RKO (cell line): ENCODE measurements at places on chromosomes 4 and X.

- no peak for DNase-seq
Measured at GRCh38 chr4:13207226-13207625, 276.9 kb downstream of the RAB28 start.

GRCh38 chr4:56910172-56910967, 2.7 kb downstream of the REST start:
- DNase-seq, result no peak

- no peak for DNase-seq
Measured at GRCh38 chr4:68905939-68906779, 45.4 kb downstream of the UGT2A3 start.

DNA sequence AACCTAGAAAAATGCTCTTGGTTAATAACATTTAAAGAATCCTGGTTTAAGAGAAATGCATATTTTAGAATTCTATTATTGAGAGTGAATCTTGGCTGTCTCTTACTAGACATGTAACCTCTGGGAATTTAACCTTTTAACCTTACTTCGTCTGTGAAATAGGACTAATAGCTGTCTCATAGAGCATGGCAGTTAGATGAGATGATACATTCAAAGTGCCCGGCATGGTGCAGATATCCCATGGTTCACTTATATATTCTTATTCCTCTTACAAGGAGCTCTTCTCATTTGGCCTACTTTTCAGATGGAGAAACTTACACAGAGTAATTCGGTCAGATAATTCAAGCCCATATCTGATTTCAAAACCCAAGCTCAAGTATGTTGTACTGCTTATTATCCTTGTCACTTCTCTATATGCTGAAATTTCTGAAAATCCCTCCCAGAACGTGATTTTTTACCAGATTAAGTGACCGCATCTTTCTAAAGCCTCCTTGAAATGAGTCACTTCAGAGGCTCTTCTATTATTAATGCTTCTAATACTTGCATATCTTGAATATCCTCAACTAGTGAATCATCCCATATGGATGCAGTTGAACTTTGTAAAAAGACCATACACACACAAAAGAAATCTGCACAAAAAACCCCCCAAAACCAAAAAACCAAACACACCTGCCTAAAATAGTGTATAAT, 4.9 kb downstream of the CDKN2AIP start:
- DNase-seq, result no peak

GRCh38 chrX:44946771-44947170, 73.8 kb downstream of the KDM6A start:
- DNase-seq, result peak; percentile 20

DNA sequence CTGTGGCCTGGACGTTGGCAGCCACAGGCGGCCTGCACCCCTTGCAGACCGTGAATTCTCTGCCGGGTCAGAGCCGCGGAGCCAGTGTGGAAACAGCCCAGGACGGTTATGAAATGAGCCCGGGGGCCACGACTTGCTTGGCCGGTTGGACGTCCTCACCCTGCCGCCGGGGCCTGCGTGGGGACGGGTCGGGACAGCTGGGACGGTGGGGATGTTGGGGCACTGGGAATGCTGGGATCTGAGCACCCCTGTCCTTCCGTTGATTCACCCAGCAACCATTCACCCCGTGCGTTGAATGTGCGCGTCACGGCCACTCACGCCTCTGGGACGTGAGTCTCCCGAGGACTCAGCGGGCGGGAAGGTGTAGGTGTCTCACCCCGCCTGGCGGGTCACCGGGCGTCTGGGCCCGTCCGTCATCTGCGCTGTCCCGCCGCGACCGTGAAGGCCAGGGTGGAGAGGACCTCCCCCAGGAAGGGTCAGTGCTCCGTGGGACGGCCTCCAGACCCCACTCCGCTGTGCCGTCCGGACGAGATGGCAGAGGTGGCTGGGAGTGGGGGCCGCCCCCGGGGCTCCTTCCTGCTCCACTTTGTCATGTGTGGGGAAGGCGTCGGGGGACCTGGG, 4.5 kb upstream of the PLCXD1 start:
- peak; percentile 91 for DNase-seq

DNA sequence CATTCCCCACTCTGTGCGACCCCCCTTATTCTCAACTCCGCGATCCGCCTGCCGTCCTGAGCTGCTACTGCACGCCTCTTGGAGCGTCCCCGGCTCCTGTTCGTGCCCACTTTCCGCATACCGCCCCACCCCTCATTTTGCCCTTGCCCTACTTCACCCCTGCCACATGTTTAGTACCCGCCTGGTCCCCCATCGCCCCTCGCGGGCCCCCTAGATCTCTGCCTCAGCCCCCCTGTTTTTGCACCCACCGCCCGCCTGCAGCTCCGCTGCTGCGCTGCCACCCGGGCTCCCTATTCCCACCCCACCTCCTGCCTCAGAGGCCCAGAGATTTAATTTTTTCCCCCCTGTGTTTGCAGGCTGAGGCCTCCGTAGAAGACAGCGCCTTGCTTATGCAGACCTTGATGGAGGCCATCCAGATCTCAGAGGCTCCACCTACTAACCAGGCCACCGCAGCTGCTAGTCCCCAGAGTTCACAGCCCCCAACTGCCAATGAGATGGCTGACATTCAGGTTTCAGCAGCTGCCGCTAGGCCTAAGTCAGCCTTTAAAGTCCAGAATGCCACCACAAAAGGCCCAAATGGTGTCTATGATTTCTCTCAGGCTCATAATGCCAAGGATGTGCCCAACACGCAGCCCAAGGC, 1.4 kb downstream of the MAGED1 start:
- no peak for DNase-seq

DNA sequence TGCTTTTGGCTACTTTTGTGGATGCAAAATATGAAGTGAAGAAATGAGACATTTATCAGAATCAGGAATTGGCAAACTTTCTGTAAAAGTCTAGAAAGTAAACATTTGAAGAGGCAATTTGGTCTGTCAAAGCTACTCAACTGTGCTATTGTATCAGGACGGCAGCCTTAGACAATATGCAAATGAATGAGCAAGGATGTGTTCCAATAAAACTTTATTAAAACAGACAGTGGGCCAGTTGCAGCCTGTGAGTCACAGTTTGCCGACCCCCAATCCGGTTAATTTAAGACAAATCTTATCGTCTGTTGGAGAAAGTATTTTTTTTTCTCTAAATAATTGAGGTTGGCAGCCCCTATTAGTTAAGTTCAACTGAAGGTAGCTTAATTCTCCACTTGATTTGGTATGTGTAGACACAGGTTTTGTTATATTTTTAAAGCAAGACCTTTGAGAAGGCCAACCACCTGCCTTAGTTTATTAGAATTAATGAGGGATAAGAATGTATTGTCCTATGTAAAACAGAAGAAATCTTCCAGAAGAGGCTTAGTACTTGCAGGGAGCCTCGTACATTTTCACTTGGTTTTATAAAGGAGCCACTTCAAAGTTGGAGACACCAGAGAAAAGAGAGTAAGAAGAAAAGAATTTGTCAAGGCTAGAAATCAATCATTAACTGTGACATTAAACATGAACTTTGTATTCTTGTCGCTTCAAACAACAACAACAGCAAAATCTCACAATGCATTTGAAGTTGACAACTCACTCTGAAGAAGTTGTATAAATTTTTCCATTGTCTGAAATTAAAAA, 81.6 kb upstream of the FAT1 start:
- DNase-seq, result no peak

GRCh38 chrX:40247848-40248622, 150.3 kb upstream of the BCOR start:
- DNase-seq, result no peak
